Nephron progenitor cell (in vitro differentiated cells): ENCODE measurements at places on chromosomes 3 and 15.

DNA sequence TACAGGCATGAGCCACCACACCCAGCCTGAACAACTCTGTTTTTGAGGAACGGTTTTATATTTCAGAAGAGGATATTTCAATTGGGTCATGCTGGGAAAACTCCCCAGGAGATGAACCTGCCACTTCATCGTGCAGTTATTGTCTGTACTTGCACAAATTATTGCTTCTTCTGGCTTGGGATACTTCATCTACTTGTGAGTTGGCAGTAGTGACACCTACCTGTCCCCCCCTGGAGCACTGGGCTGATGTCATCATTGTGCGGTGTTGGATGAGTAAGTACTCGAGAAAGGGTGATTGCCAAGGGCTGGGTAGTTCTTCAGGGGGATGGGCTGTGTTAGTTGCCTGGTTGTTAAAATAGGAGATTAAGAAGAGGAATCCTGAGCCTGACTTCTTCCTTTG lies 85.1 kb upstream of the SAMMSON start:
- no peak for DNase-seq

- peak; percentile 92 for DNase-seq
Measured at GRCh38 chr15:85380217-85380811, at the start of gene AKAP13. Gene AKAP13 (plus strand): TSS chr15:85380603. CDS start chr15:85485721, 105,118 bp downstream.

- no peak for DNase-seq
Measured at GRCh38 chr3:38707730-38708129, 58.2 kb upstream of the SCN5A start.

DNA sequence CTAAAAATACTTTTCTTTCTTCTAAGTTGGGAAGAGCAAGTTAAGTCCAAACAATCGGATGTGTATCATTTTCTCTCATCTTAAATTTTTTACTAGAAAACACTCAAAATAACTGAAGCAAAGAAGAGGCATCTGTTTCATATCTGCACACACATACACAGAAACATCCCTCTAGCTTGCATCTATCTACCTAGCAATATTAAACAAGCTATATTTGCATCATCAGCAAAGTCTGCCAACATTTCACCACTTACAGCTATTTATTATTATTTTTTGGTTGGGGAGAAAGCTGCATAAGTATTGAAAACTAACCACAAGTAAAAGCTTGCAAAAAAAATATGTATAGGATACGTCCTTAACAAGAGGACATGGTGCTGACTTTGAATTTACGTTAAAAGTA lies 1.9 kb downstream of the GOLIM4 start:
- DNase-seq = no peak

- no peak for DNase-seq
Measured at GRCh38 chr3:192904632-192905289, 12.9 kb downstream of the MB21D2 start.

GRCh38 chr3:186258968-186259367 lies 103.1 kb downstream of the DGKG start:
- DNase-seq = no peak

DNA sequence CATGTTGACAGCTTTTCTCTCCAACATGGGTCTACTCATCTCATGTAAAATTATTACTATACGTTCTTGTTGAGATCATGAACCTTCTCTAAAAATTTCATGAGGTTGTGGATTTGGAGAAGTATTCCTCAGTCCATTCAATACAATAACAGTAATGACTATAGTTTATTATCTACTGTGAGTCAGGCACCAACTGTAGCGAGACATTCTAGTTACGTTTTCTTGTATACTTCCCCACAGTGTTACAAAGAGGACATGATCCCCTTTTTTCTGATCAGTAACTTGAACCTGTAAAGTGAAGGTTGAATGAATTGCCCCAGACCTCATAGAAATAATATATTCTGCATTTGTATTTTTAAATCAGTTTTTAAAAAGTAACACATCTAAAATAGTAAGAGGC lies 76.4 kb downstream of the AKAP13 start:
- no peak for DNase-seq

DNA sequence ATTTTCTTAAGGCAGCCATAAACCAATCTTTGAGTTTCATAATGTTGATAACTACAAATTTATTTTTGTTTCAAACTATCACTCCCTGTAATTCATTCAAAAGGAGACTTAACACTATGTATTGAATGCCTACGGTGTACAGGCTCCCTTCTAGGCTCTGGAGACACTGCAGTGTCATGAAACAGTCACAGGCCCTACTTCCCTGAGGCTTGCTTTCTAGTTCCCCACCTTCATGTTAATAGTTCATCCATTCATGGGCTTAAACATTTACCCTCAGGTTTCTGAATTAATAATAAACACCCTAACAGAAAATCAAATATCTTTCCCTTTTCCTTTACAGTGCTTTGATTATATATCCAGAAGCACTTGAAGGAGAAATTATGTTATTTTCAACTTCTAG lies 168.7 kb downstream of the CHL1 start:
- no peak for DNase-seq

GRCh38 chr3:188488801-188489200 lies 334.8 kb downstream of the LPP start:
- no peak for DNase-seq

- DNase-seq = no peak
Measured at GRCh38 chr15:42270551-42270950, 2.5 kb upstream of the GANC start.

DNA sequence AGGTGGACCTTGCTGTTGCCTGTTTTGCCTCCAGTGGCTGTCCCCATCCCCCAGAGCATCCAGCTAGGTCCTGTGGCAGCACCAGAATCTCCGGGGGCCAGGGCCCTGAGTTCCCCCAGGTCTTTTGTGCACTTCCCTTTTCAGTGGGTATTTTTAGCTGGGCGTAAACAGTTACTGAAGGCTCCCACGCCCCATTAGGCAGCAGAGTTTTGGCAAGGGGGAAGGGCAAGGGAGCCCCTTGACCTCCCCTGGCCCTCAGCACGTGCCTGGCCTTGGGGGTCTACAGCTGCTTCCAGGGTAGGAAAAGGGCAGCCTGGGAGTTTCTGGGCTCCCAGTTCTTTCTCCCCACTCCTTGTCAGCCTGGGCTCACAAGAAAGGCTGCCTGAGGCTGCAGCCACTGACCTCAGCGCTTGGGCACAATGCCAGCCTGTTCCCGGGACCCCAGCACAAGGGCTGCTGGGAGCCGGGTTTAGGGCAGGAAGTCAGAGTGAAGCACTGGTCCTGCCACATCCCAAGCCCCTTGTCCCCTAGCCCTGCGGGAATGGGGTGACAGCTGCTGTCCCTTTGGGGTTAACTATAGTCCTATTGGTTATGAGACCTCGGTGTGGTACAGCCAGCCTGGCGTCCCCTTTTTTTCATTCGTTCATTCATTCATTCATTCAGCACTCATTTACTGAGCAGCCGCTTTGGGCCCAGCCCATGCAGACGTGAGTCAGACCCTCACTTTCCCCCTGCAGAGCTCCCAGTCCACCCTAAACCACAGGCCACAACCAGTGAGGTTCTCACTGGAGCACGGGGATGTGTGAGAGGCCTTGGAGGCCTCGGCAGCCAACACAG lies 8.4 kb downstream of the CSK start:
- no peak for DNase-seq

- DNase-seq = no peak
Measured at GRCh38 chr3:38773528-38773927, 42.5 kb downstream of the SCN10A start.

- DNase-seq = no peak
Measured at GRCh38 chr3:122937745-122938144, 89.8 kb downstream of the SEMA5B start.

GRCh38 chr3:160078533-160078932 lies 89.9 kb downstream of the IL12A start:
- no peak for DNase-seq

DNA sequence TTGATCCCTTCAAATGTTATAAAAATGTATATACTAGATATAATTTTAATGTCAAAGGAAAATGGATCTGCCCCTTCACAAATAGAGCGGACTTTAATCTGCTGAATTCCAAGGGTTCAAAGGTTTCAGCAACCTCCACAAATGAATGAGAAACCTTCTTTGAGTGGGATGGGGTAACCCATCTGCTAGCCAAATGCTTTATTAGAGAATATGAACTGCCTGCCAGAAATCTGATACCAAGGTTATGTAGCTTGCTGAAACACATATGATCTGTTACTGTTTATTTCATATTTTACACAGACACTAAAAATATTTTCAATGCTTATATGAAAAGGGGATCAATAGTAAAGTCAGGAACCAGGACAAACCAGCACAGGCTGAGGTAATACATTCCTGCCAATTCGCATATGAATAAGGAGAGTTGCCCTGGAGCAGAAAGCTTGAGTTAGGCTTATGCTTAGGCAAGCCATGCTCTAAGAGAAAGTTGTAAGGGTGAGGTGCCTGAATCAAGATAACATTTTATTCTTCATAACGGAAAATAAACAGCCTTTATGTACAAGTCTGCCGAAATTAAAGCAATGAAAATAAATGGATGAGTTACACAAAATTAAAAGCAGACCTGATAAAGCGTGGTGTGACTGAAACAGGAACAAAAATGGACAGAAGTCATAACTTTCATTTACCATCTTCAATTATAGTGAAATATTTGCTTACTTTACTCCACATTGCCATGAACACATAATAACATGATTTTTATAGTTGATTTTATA lies 26.5 kb downstream of the PLOD2 start:
- DNase-seq = no peak

DNA sequence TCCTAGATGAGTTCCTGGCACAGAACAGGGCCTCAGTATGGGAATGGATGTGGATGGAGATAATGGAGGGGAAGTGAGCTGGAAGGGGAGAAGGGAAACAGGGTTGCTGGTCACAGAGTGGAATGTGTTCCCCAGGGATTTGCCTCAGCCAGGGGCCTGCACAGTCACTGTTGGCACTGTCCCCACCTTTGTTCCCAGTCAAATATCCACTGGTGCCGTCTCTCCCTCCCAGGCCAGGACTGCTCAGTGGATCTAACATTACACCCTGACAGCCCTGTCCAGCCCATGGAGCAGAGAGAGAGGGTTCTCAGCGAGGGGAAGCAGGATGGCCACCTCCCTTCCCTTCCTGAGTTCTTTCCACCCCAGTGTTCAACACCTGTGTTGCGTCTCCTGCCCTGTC lies 1.5 kb upstream of the PPP1R2 start:
- DNase-seq = no peak

DNA sequence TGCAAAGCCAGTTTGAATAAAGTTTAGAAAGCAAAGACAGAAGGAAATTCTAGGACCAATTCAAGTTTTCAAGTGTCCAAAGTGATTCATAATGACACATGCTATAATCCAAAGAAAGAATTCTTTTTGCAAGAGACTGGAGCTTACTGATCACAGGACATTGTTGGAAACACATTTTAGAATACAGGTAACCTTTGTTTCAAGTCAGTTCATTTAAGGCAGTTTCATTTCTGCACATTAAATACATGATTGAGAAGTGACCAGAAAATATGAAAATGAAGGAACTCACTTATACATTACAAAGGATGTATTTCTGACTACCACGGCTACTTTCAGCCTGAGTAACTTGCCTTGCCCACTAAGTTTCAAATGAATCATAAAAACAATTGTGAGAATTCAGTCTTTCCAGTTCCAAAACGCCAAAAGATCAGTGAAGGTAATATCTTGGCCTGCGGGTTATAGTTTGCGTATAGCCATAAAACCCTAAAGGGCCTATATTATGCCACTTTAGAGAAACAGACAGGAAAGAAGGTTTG lies 48.7 kb downstream of the PRICKLE2 start:
- no peak for DNase-seq

DNA sequence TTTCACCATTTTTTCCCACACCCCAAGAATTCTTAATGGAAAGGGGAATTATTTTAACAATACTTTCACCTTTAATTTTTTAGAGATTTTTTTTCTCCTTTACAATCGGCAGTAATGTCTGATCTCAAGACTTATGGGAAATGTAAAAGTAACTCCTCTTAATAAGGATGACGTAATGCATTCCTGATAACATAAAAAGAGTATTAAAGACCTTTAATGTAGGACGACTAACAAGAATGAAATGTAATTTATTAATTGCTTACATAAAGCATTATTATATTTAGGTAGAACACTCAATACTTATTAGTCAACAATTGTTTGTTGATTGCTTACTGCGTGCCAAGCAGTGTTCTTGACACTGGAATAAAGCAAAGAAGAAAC lies 416.8 kb upstream of the NAALADL2 start:
- DNase-seq = no peak
